ENCODE measurements at places on chromosomes 2 and 18.

DNA sequence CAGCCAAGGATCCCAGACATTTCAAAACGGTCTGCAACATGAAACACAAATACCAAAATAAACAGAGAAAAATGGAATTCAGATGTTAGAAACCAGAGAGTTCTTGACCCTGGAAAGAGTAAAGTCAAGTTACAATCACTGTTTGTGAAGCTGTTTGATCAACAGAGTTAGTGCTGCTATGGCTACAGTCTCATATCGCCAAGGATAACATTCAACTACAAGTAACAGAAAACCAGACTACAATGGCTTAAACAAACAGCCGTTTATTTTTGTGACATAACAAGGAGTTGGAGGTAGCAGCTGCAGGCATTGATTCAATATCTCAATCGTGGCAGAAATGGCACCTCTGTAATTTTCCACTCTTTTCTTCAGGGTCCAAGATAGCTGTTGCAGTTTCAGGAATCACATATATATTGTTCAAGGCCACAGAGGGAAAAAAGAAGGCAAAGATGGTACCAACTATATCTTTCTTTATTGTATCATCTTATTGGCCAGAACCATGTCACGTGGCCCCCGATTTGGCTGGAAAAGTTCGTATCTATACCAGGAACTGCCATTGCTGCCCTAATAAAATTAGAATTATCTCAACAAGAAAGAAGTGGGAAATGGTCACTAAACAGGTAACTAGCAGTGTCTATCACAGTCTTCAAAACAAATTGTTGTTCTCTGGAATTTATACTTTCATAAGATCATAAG, 17.7 kb upstream of the HNRNPLL start:
- no peak for DNase-seq

- DNase-seq: no peak
These were observed 176.7 kb downstream of the NRP2 start for GRCh38 chr2:205858881-205859441.

DNA sequence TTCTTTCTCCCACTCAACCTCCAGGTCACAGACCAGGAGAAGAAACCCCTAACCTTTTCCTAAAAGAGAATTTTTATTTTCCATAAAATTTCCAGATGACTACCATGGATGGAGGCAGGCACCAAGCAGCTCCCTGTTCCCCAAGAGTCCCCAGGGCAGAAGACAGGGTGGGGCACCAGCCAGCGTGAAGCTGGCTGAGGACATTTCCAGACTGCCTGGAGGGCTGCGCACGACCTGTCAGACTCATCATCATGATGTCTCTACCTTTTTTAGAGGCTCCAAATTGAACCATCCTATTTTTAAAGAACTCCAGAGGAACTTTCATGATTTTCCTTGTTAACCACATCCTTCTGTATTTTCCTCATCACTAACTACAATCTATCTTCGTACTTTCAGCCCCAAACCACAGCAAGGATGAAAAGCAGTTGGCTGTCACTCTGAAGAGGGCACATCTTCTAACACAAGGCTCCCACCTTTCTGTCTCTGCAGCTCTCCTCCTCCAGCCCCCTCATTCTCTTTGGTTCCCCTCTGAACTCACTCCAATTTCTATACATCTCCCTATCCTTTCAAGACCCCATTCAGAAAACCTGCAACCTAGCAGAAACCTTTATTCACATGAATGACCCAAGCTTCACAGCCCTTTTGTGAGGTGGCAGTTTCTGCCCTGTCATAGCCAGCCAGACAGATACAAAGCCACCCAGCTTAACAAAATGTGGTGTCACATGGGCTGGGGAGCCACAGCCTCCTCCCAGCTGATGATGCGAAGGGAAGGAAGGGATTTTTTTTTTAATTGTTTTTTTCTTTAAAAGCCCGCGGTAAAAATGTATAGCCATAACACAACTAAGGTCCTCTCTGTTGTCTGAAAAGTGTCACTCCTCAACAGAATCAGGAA, 11.1 kb downstream of the AMMECR1L start:
- DNase-seq: no peak

GRCh38 chr2:217791551-217791950, 211.2 kb downstream of the TNS1 start:
- DNase-seq: no peak

DNA sequence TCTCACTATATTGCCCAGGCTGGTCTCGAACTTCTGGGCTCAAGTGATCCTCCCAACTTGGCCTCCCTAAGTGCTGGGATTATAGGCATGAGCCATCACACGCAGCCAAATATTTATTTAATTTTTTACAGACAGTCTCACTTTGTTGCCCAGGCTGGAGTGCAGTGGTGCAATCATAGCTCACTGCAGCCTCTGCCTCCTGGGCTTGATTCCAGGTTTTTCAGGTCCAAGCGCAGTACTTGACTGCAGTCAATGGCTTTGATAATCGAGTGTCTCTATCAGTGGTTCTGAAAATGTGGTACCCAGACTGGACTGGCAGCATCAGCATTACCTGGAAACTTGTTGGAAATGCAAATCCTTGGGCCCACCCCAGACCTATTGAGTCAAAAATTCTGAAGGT, 63.1 kb downstream of the PLB1 start:
- DNase-seq: no peak

DNA sequence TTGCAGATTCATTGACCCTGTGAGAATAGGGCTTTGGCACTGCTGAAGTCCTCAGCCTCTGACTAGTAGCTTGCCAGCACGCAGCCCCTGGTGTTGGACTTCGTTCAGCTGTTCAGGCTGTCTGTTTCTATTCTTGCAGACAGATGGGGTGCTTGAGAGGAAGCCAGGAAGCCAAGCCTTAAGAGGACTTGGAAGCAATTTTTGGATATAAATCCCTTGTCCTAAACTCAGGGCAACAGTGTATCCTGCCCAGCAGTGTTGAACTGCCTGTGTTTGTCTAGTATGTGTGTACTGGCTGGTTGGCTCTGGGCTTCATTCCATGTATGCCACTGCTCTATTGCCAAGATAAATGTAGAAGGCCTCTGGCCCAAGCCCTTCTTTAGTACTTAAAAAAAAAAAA, 108.6 kb downstream of the COMMD1 start:
- DNase-seq: no peak

DNA sequence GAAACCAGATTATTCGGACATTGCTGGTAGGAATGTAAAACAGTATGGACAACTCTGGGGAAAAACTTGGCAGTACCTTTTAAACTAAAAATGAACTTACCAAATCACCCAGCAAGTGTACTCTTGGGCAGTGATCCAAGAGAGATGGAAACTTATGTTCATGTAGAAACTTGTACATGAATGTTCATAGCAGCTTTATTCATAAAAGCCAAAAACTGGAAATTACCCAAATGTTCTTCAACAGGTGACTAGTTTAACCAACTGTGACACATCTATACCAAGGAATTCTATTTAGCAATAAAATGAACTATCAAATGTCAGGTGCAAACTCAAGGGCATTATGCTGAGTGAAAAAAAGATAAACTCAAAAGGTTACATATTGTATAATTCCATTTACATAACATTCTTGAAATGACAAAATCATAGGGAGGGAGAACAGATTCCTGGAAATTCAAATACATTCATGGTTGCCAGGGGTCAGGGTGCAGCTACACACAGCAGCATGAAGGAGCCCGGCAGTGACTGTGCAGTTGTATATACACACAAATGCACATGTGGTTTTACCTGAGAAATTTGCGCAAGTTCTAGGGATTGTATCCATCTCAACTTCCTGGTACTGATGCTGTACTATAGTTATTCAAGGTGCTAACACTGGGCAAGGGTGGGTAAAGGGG, 3.5 kb upstream of the RNU4ATAC start:
- no peak for DNase-seq

DNA sequence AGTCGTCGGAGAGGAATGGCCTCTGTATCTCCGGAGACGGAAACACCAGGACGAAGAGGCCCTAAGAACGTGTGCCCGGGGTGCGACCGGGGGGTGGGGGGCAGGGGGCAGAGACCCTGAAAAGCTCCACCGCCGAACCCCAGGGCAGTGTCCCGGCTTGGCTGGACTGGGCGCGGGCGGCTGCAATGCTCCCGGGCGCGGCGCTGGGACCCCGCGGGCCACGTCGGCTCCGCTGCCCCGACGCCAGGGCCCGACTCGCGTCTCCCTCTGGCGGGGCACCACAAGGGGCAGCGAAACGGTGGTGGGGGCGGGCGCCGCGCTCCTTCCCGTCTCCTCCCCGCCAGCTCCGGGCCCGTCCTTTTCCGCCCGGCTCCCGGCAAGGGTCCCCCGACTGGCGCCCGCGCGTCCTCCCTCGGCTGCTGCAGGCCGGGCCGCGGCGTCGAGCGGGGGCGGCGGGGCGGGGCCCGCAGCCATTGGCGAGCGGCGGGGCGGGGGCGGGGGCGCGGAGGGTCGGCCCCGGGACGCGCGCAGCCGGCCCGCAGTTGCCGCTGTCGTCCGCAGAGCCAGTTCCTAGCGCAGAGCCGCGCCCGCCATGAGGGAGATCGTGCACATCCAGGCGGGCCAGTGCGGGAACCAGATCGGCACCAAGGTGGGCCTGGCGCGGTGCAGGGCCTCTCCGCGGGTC, at the start of gene TUBB6:
Gene TUBB6 (plus strand): TSS at position 541 of the 685 bp plus-strand sequence. CDS start 52 bp downstream, at position 593.
- no peak for DNase-seq

- no peak for DNase-seq
These were observed 68.6 kb downstream of the CCDC138 start for GRCh38 chr2:108855194-108855593.

DNA sequence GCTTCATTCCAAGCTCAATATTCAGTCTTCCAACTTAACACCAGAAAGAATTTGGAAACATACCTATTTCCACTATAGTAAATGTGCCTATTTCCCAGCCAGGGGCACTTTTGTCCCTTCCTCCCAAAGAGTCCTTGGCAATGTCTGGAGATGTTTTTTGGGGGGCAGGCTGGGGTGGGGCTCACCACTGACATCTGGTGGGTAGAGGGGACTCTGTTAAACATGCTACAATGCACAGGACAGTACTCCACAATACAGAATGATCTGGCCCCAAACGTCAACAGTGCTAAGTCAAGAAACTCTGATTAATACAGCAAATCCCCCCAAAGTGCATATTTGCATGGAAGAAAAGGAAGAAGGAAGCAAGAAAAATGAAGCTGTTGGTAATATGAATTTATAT, 61.7 kb downstream of the SMIM21 start:
- no peak for DNase-seq

DNA sequence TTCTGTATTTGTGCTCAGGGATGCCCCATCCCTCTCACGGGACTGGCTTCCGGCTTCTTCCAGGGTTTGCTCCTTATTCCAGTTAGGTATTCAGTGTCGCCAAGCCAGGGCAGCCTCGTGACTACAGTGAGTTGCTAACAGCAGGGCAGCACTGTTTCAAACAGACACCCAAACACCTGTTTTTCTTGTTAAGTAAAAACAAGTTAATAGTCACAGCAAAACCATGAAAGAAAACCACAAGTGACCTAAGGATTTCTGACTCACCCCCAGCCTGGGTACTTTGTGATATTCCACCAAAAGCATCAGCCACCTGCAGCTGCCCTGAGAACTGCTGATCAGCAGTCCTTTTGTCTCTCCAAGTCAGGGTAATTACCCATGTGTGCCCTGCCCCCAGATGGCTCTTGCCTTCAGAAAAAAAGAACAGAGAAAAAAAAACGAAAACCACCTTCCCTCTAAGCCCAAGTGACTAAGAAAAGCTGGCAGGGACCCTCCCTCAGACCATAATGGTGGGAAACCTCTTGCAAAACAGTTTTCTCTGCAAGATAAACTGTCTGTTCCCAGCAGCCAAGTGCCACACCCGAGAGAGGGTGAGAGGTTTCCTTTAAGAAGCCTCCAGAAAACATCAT, 178.2 kb downstream of the ANAPC1 start:
- DNase-seq: no peak

DNA sequence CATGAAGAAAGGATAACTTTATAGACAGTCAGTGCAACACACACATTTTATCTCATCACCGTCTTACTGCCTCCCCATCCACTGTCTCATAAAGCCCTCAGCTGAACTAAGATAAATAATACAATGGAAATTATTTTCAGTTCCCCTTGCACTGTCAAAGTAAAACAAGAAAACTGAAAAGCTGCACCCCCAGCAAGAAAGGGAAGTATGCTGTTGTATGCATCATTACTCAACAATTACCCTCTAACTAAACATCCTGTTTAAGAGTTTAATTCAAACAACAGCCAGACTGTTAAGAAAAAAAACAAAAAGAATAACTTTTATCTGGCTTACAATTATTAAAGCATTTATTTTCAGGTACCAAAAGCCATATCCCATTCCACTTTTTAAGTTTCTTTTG, 25.0 kb downstream of the MPPE1 start:
- no peak for DNase-seq

DNA sequence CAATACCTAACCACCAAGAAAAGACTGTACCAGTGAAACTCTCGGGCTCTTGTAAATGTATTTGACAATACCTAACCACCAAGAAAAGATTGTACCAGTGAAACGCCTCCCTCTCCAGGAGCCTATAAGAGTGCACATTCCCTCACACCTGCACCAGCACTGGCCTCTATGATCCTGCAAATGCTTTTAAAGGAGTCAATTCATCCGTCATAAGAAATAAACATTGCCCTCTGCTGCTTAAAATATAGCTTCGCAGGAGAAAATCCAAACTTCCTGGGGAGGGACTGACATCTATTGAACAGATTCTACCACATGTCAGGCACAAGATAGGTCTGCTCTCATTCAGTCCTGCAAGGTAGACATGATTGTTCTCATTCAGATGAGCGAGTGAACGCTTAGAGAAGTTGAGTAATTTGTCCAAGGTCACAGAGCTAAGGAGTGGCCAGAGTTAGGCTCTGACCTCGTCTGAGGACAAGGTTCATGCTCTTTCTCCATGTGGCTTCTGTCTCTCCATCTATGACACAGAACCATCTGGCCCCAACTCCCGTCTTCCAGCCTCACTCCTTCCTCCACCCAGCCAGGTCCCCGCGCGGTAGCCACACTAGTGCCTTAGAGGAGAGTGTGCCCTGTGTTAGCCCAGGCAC, 38.7 kb downstream of the MCFD2 start:
- DNase-seq: no peak

- no peak for DNase-seq
These were observed 463.1 kb upstream of the DDX18 start for GRCh38 chr2:117351396-117351795.

DNA sequence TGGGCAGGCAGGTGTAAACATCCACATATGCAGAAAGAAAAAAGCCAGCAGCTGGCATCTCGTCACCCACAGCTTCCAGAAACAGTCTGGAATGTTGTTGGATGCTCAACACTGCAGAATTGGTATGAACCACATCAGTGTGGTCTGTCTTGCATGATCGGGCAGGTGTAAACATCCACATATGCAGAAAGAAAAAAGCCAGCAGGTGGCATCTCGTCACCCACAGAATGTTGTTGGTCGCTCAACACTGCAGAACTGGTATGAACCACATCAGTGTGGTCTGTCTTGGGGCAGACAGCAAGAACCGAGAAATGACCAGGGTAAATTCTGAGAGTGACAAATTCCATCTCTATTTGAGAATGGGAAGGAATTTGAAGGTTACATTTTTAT, 39.6 kb downstream of the DOCK10 start:
- DNase-seq: no peak

GRCh38 chr18:2515908-2516625, 55.2 kb downstream of the METTL4 start:
- DNase-seq: no peak

GRCh38 chr2:190197143-190197720, 122.4 kb downstream of the HIBCH start:
- DNase-seq: no peak
